Spinal cord (tissue), 10 donors: ENCODE measurements at places on chromosomes 2 and 18.

GRCh38 chr2:96267159-96267971 lies 1.3 kb downstream of the CIAO1 start:
- peak; percentile 14 for DNase-seq

DNA sequence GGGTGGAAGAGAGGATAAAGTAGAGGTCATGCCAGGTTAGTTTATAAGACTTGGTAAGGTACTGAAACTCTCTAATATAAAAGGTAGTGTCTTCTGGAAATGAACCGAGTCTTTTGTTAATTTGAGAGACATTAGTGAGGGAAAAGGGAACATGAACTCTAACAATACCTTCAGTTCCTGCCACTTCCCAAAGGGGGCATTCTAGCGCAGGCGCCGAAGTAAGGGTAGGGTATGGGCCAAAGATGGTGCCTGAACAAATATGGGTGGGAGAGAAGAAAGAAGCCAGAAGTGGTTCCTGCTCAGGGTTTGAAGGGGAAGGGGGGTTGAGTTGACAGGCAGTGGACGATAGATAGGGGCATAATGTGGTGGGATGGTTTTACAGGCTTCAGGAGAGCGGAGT lies 10.1 kb upstream of the REG1B start:
- no peak for DNase-seq

- DNase-seq, result no peak
Measured at GRCh38 chr2:135997380-135997779, 12.0 kb upstream of the DARS1 start.

DNA sequence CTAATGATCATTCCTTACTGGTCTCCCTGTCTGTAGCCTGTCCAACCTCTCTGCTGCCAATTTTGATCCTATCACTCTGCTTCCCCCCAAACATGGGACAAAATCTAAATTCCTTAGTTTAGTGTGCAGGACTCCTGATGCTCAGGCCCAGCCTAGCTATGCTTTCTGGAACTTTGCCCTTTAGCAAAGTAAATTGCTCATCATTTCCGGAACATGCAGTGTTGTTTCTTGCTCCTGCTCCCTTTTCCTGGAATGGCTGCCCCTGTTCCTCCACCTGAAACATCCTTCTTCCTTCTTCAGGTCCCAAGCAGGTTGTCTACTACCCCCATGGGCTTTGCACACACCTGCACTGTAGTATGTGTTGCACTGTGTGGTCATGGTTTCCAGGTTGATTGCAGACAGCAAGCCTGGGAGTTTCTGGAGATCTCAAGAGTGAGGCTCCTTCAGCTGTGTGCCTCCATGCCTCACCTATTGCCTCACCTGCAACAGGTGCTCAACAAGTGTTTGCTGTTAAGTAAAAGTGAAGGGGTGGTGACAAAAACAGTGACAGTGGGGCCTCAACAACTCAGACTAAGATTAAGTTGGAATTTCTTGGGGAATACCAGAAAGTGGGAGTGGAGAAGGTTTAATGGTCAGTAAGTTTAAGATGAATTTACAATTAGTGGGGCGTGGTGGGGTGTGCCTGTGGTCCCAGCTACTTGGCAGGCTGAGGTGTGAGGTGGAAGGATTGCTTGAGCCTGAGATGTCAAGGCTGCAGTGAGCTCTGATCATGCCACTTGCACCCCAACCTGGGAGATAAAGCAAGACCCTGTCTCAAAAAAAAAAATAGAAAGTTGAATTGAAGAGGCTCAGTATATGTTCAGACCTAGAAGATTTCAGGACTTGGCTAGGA lies 120.0 kb downstream of the DNAH6 start:
- no peak for DNase-seq

DNA sequence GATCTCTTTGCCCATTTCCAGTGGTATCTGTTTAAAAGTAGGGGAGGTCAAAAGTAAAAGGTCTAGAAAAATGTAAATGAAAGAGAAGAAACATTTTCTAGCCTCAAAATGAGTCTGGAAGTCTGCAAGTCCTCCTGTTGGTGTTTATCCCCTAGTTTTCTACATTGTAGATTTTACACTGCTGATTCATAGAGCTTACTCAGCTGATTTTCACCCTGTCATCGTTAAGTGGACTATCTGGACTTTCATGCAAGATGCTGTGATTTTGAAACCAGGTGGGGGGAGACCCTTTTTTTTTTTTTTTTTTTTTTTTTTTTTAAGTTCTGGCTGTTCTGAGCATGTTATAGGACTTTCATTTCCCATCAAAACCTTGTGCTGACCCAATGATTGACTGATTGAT lies 10.3 kb downstream of the HOXD3 start:
- DNase-seq, result no peak

- DNase-seq, result no peak
Measured at GRCh38 chr2:145159676-145160075, 639.8 kb upstream of the ZEB2 start.

- DNase-seq, result no peak
Measured at GRCh38 chr2:39215545-39215944, 28.2 kb downstream of the CDKL4 start.

GRCh38 chr2:21727101-21727500 lies 603.3 kb downstream of the TDRD15 start:
- DNase-seq, result no peak

- no peak for DNase-seq
Measured at GRCh38 chr2:112692495-112692911, 28.3 kb upstream of the NT5DC4 start.

GRCh38 chr18:64384101-64384500 lies 235.2 kb upstream of the LINC00305 start:
- no peak for DNase-seq

- DNase-seq, result no peak
Measured at GRCh38 chr2:211328126-211328525, 771.7 kb downstream of the CPS1 start.

DNA sequence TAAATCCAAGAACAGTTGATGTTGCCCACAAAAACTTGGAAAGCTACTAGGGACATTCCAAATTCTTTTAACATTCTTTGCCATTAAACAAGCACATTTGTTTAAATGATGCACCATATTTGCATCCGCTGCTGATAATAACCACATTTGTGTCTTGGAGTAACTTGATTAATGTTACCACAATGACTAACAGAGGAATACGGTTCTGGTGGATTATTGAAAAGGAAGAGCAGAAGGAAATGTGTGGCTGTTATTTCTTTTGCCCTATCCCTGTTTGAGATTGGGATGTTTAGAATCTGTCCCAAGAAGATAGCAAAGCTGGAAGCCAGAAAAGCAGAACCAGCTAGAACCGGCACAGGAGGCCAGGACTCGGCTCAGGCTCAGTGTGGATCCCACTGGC lies 39.2 kb upstream of the RASGRP3 start:
- DNase-seq, result no peak

DNA sequence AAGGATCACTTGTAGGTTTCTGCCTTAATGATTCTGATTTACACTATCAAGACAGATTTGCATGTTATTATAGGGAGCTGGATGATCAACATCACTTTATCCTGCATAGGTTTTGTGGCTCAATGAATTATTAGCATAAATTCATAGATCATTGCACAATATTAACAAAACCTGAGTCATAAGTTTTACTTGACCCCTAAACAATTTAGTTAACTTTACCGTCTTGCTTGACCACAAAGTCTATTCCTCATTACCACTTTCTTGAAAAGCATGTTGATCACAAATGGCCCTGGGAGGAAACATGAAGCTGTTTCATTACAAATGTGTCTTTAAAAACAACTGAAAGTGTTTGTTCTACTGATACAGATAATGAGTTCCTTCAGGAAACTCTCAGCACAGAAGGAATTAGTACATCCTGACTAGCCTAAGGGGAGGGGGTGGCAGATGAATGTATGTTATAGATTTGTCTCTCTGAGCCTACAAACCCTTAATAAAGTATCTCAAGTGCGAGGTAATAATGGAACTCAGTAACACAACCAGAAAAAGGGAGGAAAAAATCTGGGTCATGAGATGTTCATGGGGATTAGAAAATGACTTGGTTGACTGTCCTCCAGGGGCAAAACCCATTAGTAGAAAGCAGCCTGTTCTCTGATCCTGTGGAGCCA lies 303.4 kb downstream of the PIK3C3 start:
- DNase-seq, result no peak

DNA sequence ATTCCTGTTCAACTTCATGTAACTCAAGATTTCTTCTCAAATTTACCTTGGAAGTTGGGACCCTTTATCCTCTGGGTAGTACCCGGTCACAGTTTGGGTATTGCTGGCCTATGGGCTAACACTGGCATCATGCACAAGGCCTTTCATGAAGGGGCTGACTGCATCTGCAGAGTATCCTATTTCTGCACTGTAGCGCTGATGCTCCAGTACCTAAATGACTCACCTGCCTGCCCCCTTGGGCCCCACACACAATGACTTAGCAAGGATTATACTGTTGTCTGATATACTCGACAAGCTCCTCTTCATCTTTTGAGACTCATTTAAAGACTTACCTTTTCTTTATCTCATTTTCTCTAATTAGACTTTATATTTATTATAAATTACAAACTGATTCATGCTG lies 39.9 kb downstream of the DNAH6 start:
- DNase-seq, result no peak

DNA sequence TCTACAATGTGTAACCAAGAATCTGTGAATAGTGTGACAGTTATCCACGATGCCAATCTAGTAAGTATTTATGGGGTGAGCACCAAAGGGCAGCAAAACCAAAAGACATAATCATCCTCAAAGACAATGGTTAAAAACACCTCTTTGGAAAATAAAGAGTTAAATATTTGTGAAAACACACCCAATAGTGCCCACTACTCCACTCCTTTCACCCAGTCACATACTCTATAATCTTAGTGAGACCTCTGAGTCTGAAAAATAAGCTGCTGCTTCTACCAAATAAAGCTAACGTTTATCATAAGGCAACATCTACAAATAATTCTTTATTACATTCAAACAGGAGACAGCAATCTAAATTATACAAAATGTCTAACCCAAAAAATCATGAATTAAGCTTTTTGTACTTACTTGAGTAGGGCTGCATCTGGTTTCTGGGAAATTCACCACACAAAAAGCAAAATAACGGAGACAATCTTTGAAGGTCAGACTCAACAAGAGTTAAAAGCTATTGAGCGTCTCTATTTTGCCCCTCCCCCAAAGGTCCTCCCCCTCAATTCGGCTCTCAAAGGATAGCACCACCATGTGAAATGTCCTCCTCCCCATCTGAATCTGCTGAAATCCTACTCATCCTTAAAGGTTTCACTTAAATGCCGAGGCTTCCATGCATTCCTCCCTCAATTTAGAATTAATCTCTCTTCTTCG lies 2.0 kb downstream of the RAPH1 start:
- no peak for DNase-seq

GRCh38 chr2:75482398-75482797 lies 78.3 kb downstream of the EVA1A start:
- no peak for DNase-seq

DNA sequence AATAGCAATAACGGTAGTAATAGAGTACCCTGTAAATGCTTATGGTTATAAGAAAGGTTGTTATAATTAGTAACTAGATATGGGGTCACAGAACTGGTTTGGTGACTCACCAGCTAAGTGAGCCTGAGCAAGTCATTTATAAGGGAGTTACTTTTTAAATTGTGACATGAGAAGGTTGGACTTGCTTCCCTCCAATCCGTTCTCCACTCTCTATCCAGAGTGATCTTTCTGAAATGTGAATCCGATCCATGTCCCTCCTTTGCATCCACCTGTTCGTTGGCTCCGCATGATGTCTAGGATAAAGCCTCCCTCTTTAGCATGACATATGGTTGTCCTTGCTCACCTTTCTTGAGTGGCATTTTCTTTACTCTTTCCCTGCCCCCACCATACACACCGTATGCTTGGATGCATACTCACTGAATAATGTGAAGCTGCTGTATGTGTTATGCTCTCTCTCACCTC lies 83.1 kb downstream of the CDC42EP3 start:
- DNase-seq, result no peak

GRCh38 chr2:152200101-152200500 lies 24.5 kb upstream of the STAM2 start:
- no peak for DNase-seq

DNA sequence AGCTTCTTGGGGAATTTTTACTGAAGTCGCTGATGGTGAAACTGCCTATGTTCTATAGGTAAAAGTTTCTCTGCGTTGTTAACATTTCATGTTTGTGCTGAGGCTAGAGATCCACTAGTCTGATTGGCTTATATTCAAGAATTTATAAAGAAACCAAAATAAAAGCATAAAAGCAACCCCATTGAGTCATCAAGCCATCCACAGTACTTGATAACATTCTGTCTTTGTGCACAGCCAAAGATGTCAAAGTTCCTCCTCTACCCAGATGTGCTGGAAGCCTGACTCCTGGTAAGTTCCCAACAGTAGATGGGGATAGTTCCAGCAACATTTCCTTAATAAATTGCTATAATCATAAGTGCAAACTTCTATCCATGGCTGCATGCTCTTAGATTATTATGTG lies 107.8 kb downstream of the TANC1 start:
- DNase-seq, result no peak
